ENCODE measurements at places on chromosomes 16 and 17.

DNA sequence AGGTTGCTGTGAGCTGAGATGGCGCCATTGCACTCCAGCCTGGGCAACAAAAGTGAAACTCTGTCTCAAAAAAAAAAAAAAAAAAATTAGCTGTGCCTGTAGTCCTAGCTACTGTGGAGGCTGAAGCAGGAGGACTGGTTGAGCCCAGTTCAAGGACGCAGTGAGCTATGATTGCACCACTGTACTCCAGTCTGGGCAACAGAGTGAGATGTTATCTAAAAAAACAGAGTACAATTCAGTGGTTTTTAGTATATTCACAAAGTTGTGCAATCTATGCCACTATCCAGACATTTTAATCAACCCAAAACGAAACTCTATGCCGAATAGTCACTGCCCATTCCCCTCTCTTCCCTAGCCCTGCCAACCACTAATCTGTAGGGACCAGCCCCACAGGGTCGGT, 25.1 kb downstream of the C16orf54 start:
- peak; percentile 80 for DNase-seq

GRCh38 chr17:61837175-61838051, 25.9 kb downstream of the BRIP1 start:
- DNase-seq: peak; percentile 88

- no peak for DNase-seq
Measured at GRCh38 chr17:7413346-7413985, 5.8 kb downstream of the NLGN2 start.

- no peak for DNase-seq
Measured at GRCh38 chr17:31789707-31790505, 69.1 kb downstream of the COPRS start.

GRCh38 chr17:80145076-80146075, 1.6 kb downstream of the EIF4A3 start:
- no peak for DNase-seq

DNA sequence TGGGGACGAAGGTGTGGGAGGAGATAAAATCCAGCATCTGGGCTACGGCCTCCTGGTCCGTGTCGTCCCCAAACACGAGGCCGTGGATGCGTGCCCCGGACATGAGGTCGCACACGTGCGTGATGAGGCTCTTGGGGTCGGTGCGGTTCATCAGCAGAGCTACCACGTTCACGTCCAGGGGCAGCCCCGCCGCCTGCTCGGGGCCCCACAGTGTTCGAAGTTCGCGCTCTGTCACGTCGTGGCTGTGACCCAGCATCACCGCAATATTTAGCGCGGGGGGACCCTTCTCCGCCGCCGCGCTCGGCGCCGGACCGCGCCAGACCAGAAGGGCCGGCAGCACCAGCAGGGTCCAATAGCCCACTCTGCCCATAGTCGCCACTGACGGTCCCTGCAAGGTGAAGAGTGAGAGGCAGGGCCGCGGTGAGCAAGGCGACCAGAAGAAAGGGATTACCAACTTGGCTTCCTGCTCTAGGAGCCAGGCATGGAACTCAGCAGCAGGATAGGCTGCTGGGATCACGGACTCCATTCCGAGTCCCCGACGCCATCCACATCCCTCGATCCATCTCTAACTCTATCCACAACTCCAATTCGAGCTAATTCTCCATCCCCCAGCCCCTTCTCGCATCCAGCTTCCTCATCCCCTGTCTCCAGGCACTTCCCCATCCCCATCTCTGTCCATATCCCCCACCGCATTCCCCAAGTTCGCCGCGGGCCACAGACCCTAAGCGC, 2.0 kb downstream of the GRIN2A start:
- DNase-seq: no peak

DNA sequence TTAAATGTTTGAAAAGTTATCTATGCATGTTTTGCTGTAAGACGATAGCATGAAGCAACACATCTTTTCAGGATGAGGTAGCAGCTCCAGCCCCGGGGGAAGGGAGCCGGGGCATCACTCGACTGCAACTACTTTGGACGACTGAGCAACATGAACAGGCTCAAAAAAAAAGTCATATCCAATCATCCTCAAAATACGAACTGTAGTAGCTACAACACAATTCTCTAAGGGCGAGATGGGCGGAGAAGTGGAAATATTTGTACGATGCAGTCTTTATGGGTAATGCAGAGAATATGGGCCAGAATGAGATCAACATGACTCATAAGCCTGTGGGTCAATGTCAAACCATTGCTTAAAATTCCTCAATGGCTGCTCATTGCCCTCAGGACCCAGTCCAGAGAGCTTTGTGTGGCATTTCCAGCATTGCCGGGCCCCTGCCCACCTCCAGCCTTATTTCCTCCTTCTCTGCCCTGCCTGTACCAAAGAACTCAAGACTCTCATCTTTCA, 17.7 kb upstream of the SMURF2 start:
- no peak for DNase-seq

GRCh38 chr16:64180136-64180900, 941.5 kb downstream of the CDH11 start:
- DNase-seq: no peak

DNA sequence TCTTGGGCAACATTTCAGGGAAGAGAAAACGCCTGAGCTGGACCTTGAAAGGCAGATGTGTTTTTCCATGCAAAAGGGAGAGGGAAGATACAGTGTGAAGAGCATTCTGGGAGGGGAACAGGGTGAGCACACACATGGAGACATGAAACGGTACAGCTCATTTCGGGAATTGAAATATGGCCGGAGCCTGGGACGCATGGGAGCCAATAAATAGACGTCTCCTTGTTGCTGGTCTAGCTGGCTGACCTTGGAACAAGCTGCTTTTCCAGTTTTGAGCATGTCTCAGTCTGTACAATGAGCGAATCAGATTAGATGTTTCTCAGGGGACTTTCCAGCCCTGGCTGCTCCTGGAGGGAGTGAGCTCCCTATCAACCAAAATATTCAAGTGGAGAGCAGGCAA, 63.6 kb downstream of the ASIC2 start:
- DNase-seq: no peak

DNA sequence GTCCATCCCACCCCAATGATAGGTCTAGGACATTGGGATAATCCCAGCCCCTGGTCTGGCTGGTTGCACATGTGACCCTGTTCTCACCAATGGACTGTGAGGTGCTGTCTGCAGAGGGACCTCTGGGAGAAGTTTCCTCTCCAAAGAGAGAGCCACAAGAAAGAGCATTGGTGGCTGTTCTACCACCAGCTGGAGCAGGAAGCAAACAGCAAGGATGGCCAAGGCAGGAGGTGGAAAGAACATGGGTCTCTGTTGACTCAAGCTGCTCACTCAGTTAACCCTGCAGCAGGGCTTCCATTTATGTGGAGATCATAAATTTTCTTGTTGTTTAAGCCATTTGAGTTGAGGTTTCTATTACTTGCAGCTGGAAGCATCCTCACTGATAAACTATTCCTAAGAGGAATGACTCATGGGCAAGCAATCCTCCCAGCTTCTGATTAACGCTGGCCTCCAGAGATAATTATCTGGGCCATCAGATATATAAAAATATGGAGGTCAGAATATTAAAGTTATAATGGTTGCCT, 52.6 kb downstream of the CYB5B start:
- DNase-seq: peak; percentile 28

- DNase-seq: peak; percentile 22
Measured at GRCh38 chr16:67884684-67885083, at the start of gene NRN1L. TSS of gene NRN1L (plus strand) at chr16:67884885. CDS start at chr16:67884904, 19 bp downstream.

GRCh38 chr17:49204516-49204915, 5.9 kb downstream of the GNGT2 start:
- DNase-seq: no peak

- DNase-seq: no peak
Measured at GRCh38 chr17:75517297-75517865, 1.1 kb downstream of the TSEN54 start.

- no peak for DNase-seq
Measured at GRCh38 chr16:65965628-65966027, 400.9 kb upstream of the CDH5 start.

- DNase-seq: no peak
Measured at GRCh38 chr17:67751101-67752074, 33.7 kb downstream of the NOL11 start.

DNA sequence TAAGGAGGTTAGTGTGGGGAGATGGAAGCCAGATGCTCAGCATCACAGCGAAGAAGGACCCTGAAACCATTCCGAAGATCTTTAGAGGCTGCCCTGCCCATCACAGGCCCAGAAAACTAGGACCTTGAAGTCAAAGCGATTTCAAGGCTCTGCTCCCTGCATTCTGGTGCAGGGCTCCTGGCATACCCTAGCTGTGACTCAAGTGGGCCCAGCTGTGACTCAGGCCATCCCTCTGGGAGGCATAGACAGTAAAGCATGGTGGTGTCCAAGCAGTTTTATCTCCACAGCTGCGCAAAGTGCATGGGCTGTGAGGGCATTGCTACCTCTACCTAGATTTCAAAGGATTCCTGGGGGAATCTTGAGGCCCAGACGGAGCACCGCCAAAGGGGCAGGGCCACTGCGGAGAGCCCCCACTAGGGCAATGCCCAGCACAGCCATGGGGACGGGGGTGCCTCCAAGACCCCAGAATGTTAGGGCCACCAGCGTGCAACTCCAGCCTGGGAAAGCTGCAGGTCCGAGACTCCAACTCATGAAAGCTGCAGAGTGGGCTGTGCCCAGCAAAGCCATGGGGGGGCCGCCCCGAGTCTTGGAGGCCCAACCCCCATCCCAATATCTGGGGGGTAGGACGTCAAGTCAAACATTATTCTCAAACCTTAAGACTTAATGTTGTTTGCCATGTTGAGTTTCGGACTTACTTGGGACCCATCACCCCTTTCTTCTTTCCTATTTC, 11.7 kb upstream of the ZNF594 start:
- DNase-seq: no peak

GRCh38 chr16:85279402-85279801, 167.1 kb upstream of the CIBAR2 start:
- no peak for DNase-seq

DNA sequence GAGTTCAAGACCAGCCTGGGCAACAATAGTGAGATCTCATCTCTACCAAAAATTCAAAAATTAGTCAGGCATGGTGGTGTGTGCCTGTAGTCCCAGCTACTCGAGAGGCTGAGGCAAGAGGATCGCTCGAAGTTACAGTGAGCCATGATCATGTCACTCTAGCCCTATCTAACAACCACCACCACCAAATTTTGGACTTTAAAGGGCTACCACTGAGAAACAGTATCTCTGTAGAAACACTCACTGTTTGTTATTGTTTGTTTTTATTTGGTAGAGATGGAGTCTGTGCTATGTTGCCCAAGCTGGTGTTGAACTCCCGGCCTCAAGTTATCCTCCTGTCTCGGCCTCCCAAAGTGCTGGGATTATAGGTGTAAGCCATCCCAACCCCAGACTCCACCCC, 1.3 kb upstream of the UBALD2 start:
- DNase-seq: no peak

DNA sequence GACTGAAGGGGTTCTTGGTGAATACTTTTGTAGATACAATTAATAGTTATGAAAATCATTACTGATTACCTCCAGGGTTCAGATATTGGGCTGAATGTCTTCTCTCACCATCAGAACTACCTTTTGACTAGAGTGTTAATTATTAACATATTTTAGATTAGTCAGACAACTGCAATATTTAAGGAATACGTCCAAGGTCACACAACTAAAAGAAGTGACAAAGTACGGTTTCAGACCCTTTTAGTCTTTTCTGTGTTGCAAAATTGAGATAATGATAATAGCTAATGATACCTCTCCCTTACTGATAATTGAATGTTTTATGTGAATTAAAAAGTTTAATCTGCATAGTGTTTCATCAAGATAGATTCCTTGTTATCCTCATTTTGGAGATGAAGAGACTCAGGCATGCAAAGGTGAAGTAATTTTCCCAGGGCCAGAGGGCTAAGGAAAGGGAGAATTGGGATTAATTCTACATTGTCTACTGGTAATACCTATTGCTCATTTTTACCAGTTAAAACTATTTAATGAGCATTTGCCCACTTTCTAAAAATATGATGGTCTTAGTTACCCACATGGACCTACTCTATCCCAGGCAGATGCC, 107.3 kb downstream of the WWOX start:
- no peak for DNase-seq

- DNase-seq: no peak
Measured at GRCh38 chr16:29736764-29737163, 9.0 kb downstream of the C16orf54 start.

- DNase-seq: peak; percentile 64
Measured at GRCh38 chr17:7445619-7445968, 733 bp downstream of the CHRNB1 start.

DNA sequence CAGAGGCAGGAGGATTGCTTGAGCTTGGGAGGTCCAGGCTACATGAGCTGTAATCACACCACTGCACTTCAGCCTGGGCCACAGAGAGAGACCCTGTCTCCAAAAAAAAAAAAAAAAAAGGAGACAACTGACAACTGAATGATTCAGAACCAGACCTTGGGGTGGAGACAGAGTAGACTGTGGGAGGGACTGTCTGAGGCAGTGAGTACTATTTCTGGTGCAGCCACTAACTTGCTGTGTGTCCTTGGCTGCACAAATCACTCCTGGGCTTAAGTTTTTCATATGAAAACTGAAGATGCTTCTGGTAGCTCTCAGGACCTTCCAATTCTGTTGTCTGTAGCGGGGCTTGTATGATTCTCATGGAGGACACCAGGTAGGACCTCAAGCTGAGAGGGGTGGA, 5.8 kb downstream of the ASB16 start:
- DNase-seq: no peak

DNA sequence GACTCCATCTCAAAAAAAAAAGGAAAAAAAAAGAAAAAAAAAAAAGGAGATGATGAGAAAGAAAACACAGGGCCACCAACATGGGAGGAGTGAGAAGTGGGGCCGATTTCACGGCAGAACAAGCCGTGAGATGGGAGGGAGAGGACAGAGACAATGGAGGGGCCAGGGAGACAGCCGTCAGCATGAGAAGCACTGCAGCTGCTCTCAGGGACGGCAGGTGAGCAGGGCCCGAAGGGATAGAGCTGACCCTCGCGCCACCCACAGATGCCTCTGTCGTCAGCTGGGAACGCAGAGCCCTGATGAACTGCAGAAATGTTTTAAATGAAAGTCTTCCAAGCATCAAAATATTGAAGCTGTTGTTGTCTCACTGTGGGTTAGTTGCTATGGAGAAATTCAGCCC, 20.3 kb downstream of the PITPNM3 start:
- no peak for DNase-seq

DNA sequence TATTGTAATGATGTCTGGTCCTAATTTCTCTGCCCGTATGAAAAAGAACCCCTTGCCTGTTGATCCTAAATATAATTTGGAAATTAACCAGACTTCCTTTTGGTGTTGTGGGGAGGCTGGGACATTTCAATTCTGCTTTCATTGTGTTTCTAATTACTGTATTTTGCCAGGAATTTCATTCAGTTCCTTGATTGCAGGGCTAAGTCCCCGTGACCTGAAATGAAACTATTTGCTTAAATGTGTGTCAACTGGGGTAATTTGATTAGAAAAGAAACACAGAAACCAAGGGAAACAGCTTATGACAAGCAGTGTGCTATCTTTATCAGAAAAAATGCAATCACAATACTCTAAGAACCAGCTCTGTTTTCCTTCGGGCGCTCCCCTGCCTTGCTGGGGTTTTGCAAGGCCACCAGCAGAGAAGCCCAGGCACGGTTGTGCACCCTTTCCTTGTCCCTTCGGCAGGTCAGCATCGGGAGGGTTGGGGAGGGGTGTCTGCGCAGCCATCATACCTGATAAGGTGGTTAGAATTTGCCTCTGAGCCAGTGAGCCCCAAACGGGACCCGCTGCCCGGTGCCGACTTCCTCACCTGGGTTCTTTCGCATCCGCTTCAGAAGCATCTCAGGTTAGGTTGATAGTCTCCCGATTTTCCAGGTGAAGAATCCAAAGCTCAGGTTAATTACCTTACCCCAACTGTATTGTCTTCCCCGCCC, 19.4 kb downstream of the KLHL36 start:
- DNase-seq: no peak

GRCh38 chr17:39200070-39200879, at the start of gene RPL19:
TSS of gene RPL19 (plus strand) at chr17:39200283. CDS start at chr17:39200345, 62 bp downstream.
- DNase-seq: peak; percentile 90

GRCh38 chr17:45948881-45949624, 50.0 kb upstream of the STH start:
- peak; percentile 86 for DNase-seq

Data from hematopoietic multipotent progenitor cell treated with erythropoietin and hydrocortisone succinate and interleukin-3 and kit ligand, for 4 days (in vitro differentiated cells).